GM04504 (cell line): ENCODE measurements at places on chromosomes 6 and 20.

DNA sequence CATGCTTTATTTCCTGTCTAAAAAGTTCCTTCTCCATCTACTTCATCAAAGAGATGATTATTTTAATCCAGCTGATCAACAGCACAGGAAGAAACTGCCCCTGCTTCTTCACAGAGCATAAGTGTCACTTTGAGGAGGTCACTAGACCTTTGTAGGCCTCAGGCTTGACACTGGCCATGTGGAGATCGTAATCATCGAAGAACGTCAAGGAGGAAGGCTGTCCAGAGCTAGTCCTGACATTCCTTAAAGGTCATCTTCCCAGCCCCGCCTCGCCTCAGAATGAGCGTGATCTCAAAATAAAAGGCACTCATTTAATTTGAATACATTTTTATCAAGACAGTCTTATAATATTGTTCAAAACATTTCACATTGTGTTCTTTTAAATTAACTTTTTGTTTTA, 445.7 kb upstream of the CDH4 start:
- no peak for DNase-seq

GRCh38 chr6:166097914-166098522, 69.6 kb downstream of the TBXT start:
- DNase-seq = no peak

DNA sequence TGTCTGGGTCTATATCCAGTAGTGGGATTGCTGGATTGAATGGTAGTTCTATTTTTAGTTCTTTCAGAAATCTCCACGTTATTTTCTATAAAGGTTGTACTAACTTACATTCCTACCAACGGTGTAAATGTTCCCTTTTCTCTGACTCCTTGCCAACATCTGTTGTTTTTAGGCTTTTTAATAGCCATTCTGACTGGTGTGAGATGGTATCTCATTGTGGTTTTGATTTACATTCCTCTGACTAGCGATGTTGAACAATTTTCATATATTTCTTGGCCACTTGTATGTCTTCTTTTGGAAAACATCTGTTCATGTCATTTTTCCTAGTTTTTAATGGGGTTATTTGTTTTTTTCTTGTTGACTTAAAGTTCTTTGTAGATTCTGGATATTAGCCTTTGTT, 99.3 kb downstream of the BMP2 start:
- DNase-seq = peak; percentile 15

DNA sequence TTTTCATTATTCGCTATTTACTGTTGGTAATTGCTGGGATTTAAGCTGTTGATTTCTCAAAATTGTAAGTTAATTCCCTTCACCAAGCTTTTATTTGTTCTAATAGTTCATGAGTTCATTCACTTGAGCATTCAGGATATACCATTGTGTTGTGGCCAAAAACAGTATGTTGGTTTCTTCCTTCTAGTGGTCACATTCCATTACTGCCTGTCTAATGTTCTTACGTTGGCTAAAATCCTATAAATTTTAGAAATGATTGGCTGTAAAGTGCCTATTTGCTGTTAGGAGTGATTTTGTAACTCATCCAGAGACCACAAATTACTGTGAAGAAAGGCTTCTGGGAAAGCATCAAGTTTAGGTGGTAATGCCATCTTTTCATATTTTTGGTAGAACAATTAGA, 76.3 kb downstream of the FARS2 start:
- peak; percentile 10 for DNase-seq

DNA sequence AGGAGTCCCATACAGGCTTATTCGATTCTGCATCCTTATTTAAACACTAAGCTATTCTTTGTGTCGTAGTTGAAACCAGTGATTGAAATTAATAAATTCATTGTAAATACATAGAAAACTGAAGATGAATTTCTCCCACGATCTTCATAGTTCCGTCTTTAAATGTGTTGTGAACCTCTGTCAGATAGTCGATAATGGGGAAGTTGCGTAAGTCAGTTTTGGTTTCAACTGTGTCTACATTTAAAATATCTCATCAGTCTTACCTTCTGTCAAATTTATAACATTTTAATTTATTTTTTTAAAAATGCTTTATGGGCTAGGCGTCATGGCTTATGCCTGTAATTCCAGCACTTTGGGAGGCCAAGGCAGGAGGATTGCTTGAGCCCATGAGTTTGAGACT, 12.7 kb downstream of the STX11 start:
- DNase-seq = no peak

DNA sequence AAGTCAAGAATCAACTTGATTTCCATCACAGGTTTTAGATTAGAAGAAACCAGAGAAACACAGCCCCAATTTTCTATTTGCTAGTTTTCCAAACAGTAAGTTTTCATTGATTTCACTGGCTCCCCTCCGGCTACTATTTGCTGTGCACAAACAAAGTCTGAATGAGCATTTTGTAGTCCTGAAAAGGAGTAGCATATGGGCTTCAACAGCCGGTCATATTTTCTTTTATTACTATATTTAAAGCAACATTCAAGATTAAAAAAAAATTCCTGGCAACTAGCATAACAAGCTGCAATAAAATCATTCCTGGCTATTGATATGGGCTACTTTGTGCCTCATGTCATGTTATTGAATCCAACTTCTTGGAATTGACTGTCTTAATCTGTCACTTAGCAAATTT, 48.3 kb downstream of the CARMIL1 start:
- no peak for DNase-seq

GRCh38 chr6:80158478-80158989, 52.1 kb downstream of the BCKDHB start:
- DNase-seq = no peak

DNA sequence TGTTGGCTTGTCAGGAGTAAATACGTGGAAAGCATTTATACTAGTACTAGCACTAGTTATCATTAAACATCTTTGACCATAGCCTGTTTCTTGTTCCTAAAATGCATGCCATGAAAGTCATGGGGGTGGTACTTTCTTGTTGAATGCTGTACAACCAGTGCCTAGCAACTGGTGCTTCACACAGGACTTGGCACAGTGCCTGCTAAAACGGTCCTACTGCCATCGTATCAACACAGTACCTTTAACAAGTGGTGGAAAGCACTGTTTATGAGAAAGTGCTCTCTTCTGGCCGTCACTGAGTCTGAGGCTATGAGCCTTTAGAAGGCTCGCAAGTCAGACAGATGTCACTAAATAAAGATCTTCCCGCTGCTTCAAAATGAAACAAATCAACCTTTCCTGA, 21.6 kb downstream of the ZNFX1 start:
- no peak for DNase-seq

DNA sequence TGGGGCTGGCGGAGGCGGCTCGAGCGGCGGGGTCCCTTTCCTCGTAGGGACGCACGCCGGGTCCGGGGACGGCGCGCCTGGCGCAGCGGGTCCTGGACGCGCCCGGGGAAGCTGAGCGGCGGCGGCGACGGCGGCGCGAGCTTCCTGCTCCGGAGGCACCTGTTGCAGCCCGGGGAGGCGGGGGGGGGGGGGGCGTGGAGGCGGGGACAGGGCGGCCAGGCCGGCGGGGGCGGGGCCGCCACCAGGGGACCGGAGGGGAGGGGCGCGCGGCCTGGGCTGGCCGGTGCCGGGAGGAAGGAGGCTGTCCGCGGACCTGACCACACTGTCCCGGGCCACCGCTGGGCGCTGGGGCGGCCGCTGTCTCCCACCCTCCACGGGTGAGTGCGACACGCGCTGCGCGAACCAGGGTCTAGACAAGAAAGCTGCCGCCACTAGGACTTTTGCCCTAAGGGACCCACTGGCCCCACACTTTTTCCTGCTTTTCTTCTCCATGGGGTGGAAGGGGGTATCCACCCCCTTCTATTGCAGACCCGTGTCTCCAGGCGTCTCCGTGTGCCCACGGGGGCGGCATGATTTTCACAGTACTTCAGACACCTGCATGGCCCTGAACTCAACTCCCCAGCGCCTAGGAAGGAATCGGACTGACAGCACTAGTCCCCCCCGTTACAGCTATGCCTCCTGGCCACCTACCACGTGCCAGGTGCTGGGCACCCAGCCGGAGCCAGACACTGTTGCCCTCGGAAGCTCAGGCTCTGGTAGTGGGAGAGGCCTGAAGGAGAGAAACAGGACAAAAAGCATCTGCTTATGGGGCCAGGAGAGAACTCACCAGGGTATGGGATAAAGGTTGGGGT, at the start of gene NFATC2:
Gene NFATC2, minus strand, starts transcription at position 149 of the 851 bp plus-strand sequence. CDS start 220 bp downstream, outside the sequence.
- no peak for DNase-seq

DNA sequence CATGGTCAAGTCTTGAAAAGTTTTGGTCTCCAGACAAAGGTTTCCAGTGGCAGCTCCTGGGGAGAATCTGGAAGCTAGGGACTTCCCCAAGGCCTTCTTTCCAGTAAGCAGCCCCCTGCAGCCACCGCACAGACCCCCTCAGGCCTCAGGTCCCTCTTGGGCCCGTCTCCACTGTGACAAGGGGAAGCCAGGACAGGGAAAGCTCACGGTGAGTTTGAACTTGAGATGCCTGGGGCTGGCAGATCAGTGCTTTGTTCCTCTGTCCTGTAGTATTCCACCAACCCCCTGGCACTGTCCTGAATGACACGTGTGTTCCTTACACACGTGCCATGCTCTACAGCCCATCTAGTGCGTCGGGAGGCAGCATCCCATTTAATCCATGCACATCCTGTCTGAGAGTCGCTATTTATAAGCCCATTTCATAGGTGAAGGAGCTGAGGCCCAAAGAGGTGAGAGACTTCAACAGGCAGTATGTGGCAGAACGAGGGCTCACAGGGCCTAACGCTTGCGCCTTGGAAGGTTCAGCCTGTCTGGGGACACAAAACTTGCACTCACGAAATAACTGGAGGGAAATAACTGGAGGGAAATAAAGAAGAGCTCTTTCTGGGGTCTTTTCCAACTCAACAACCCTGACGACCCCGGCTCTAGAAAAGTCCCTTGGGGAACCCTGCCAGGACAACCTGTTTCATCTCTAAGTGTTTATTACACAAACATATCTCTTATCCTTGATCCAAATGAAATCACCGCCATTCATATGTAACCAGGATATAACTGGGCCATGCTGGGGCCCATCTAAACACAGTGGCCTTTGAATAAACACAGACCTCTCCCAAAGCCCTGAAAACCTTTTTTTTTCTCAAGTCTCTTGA, 123.0 kb downstream of the BANF2 start:
- DNase-seq = no peak

DNA sequence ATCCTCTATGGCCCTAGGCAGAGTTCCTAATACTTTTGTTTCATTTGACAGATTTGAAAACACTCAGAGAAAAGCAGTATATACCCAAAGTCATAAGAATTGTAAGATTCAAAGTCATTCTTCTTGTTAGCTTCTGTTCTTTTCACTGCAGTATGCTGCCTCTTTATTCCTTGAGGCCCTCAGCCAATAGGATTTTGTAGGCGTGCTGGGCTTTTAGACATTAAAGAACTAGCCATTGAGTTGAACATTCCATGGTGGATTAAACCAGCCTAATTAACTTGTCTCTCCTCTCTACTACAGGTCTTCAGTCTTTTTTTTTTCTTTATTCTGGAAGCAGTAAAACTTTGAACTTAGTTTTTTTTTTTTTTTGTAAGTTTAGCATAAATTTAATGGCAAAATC, 186.3 kb downstream of the PLCB4 start:
- DNase-seq = no peak

- no peak for DNase-seq
Observed at GRCh38 chr6:163954088-163954775, 539.7 kb downstream of the QKI start.

- no peak for DNase-seq
Observed at GRCh38 chr20:61951695-61952533, 113.8 kb downstream of the TAF4 start.

DNA sequence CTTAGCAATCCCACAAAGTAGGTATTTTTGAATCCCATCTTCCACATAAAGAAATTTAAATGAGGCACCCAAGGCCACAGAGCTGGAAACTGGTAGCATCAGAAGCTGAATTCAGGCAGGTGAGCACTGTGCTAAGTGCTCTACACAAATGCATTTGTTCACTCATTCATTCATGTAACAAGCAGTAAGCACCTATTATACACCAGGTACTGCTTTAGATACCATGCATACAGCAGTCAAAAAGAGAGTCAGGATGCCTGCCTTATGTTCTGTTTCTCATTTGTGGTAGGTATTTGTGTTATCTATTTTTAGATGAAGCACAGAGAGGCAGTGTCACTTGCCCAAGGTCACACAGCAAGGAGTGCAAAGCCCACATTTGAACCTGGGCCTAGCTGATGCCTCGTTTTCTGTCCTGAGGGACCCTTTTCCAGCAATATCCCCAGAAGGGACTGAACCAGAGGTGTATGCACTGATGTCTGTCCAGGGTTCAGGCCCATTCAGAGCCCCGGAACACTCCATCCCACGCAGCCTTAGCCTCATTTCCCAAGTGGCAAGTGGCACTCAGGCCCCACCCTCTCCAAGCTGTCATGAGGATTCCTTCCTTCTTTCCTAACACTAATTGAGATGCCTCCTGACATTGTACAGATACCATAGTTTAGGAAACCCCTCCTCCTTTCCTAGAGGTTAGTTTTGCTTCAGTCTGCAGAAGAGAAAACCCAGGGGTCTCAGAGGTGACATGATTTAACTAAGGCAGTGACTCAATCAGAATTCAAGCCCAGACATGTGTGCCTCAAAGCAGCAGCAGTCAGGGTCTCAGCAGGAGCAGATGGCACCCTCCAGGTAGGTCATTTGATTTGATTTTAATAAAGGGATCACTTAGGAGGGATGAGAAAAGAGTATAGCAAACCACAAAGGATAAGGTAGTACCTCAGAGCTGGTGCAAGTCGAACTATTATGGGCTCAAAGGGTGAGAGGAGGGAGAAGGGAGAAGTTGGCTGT, 61.2 kb upstream of the SIRPA start:
- DNase-seq = no peak

GRCh38 chr6:40723967-40724366, 136.8 kb upstream of the LRFN2 start:
- no peak for DNase-seq

GRCh38 chr20:51584116-51584515, 41.6 kb upstream of the NFATC2 start:
- no peak for DNase-seq

GRCh38 chr6:131167773-131168172, 32.5 kb downstream of the AKAP7 start:
- DNase-seq = no peak

DNA sequence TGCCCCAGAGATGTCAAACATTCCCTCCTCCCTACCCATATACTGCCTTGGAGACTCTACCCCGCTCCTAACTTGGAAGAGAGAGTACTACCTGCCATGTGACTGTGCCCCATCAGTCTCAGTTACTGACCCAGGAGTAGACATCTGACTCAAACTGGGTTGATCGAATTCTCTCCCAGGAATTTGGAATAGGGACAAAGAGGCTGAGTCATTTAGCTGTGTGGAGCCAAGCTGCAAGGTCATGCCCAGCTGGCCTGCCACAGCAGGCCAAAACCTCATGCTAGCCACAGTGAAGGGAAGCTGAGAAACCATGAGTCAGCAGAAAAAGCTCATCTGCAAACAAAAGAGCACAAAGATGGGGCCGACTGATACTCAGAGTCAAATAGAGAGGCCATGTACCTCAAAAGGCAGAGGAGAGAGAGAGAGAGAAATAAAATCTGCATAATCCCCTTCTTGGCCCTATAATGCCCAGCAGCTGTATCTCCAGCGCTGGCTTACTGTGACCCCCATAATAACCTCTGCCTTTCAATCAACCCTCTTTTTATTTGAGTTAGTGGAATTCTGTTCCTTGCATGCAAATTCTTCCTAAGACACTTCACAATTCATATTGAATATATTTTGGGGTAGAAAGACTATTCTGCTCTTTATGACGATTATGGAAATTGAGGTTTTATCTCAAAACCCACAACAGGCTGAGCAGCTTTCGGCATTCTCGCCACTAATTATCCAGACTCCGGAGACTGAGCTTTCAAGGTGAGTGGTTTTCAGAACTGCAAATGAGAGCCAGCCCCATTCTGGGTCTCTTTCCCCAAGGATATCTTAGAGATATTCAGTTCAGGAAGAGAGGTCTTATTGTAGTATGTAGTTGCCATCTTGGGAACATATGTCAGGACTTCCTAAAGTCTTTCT, 21.4 kb upstream of the AKIRIN2 start:
- DNase-seq = peak; percentile 96

- peak; percentile 15 for DNase-seq
Observed at GRCh38 chr20:14553774-14554534, 216.5 kb upstream of the FLRT3 start.
